ENCODE measurements at places on chromosomes 11 and 22.
A peak's percentile ranks its signal among the peaks of the same experiment; 100 is the strongest.

GRCh38 chr11:43833657-43834073 lies 47.0 kb upstream of the ALKBH3 start:
- DNase-seq = peak; percentile 72

- no peak for DNase-seq
These were observed 45.6 kb upstream of the CHRM4 start for GRCh38 chr11:46437122-46437689.

- no peak for DNase-seq
These were observed 8.4 kb downstream of the HYOU1 start for GRCh38 chr11:119048644-119049043.

GRCh38 chr11:134562941-134563471 lies 151.0 kb upstream of the B3GAT1 start:
- no peak for DNase-seq

DNA sequence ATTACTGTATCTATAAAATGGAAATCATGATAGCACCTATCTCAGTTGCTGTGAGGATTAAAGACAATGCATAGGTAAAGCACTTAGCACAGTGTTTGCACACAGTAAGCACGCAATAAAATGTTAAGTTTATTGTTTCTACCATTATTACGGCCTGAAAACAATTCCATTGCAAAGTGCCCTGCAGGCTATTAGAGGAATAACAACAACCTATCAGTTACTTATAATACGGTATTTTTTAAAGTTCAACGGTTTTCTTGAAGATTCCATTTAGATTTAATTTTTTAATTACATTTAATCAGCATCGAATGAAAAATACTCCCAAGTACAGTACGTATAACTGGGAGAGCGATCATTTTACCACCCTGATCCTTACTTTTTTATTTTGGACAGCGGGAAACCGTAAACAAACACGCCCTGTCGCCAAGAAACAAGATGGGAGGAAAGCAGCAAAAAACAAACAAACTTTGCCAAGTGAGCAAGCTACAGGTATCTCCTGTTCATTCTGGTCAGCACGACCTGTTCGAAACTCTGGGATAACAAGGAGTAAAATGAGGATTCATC lies 893 bp downstream of the SLC36A4 start:
- no peak for DNase-seq

- DNase-seq = no peak
These were observed 14.5 kb downstream of the TMEM25 start for GRCh38 chr11:118545533-118545932.

DNA sequence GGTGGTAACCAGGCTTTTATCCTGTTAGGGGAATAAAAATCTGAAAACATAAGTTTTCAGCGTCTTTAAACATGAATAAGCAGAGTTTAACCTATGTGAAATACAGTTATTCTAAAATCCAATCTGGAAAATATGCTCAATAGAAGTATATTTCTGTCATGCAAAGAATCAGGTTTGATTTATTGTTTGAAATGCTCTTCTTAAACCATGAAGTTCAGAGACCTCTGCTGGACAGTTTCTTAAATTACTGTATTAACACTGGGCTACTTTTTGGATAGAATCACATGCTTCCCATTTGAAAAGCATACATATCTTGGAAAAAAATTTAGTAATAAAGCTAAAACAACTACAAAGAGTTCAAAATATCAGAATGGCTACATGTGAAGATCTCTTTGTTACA lies 25.4 kb downstream of the APIP start:
- peak; percentile 51 for DNase-seq

- DNase-seq = no peak
These were observed 93.8 kb upstream of the LRRC55 start for GRCh38 chr11:57087991-57088390.

GRCh38 chr11:22703591-22703990 lies 37.2 kb downstream of the GAS2 start:
- DNase-seq = no peak

- DNase-seq = no peak
These were observed 22.2 kb upstream of the BIRC3 start for GRCh38 chr11:102295045-102295444.

DNA sequence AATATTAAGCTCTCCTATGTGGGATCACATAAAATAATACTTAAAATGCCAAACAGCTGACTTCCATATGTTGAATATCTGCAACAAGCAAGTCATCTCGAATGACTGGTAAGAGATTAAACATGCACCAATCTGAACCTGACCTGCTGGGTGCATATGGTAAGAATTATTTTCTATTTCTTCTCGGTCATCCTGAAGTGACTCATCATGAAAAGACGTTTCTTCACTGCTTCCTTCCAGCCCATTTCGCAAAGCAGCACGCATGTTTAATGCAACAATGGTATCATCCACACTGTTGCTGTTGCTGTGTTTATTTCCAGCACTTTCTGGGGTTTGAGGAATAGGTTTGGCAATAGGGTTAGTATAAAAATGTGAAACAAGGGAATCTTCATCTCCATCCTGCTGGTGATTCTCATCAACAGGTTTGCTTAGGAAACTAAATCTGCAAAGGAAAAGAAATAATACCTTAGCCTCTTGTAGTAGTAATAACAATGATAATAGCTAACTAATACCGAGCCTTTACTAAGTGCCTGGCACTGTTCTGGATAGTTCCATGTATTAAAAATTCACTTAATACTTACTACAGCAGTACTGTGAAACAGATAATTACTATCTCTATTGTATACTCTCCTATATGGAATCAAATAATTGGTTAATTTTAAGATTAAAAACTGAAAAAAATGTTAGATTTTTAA lies 52.0 kb upstream of the CHRNA10 start:
- DNase-seq = peak; percentile 99

DNA sequence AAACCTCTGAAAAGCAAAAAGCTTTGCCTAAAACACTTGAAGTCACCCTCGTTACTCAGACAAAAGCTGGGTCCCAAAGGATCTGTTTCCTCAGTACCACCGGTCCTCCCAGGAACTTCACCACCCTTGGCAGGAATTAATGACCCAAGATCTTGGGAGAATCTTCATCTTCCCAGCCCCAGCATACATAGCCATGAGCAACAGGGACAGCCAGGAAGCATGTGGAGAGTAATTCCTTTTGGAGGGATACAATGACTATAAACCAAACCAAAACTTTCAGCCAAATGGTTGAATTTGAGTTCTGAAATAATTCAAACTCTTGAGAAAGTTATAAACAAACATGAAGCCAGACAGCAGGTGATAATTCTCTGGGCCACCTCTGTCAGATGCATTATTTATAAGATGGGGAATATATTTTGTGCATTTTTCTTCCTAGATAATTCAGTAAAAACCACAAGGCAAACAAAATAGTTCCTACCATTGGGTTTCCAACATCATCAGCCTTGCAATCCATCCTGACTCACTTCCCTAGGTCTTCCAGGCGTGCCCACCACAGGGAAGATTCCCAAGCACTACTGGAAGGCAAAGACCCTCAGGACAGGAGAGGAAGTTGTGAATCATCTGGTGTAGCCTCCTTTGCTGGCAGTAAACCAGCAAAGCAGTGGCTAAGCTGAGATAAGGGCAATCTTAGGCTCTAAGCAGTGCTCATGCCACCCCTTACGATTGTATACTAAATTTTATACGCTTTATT lies 71.7 kb upstream of the DRD2 start:
- DNase-seq = peak; percentile 68

GRCh38 chr11:11913395-11913794 lies 71.6 kb downstream of the USP47 start:
- no peak for DNase-seq

DNA sequence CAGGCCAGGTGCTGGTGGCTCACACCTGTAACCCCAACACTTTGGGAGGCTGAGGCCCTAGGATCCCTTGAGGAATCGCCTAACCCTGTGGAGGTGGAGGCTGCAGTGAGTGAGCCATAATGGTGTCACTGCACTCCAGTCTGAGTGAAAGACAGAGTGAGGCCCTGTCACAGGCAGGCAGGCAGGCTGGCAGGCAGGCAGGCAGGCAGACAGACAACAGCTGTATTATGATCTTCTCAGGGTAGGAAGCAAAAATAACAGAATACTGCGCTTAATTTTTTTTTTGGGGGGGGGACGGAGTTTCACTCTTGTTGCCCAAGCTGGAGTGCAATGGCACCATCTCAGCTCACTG lies 3901.6 kb upstream of the OR11H1 start:
- no peak for DNase-seq

- no peak for DNase-seq
These were observed 55.8 kb downstream of the CD6 start for GRCh38 chr11:61027141-61027840.

- DNase-seq = no peak
These were observed 21.6 kb upstream of the ADORA2A start for GRCh38 chr22:24405631-24406321.

DNA sequence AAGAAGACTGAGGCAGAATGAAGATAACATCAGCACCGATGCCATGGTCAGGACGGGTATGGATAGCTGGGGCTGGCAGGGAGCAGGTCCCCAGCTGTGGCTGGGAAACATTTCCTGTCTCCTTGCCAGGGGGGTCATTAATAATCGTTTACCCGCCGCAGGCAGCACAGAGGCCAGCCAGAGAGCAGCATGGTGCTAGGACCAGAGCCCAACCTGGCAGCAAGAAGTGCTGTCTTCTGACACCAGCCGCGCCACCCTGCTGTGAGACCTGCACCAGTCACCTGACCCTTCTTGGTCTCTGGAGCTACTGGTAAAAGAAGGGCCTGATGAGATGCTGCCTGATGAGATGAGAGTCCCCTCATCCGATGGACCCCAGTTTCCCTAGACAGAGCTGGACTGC lies 36.3 kb downstream of the PDE2A start:
- DNase-seq = no peak

DNA sequence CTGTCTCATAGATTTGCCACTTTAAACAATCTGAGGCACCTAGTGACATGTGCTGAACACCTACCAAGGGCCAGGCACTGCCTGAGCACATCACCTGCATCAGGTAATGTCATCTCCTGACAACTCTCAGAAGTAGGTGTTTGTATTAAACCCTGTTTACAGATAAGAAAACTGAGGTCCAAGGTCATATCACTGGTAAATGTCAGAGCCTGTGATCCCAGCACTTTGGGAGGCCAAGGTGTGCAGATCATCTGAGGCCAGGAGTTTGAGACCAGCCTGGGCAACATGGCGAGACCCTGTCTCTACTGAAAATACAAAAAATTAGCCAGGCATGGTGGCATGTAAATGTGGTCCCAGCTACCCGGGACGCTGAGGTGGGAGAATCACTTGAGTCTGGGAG lies 39.1 kb upstream of the ACCSL start:
- DNase-seq = no peak

GRCh38 chr22:42365111-42365865 lies 66.9 kb downstream of the NFAM1 start:
- peak; percentile 9 for DNase-seq

- no peak for DNase-seq
These were observed 50.1 kb upstream of the MUC15 start for GRCh38 chr11:26622181-26622580.

- DNase-seq = no peak
These were observed 73.4 kb upstream of the HMGXB4 start for GRCh38 chr22:35183917-35184316.

- no peak for DNase-seq
These were observed 2.2 kb upstream of the DDX10 start for GRCh38 chr11:108662700-108663099.

DNA sequence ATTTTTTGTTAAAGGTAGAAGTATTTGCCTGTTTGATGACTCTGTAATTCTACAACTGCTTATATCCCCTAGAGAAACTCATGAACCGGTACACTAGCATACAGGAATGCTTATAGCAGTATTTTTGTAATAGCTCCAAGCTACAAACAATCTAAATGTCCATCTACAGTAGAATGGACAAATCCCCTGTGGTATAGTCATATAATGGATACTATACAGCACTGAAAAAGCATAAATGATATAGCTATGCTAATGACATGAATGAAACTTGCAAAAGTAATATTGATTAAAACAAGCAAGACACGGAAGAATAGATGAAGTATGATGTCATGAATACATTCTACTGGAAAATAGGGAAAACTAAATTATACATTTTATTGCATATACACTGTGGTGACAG lies 142.9 kb downstream of the CEP164 start:
- DNase-seq = no peak

DNA sequence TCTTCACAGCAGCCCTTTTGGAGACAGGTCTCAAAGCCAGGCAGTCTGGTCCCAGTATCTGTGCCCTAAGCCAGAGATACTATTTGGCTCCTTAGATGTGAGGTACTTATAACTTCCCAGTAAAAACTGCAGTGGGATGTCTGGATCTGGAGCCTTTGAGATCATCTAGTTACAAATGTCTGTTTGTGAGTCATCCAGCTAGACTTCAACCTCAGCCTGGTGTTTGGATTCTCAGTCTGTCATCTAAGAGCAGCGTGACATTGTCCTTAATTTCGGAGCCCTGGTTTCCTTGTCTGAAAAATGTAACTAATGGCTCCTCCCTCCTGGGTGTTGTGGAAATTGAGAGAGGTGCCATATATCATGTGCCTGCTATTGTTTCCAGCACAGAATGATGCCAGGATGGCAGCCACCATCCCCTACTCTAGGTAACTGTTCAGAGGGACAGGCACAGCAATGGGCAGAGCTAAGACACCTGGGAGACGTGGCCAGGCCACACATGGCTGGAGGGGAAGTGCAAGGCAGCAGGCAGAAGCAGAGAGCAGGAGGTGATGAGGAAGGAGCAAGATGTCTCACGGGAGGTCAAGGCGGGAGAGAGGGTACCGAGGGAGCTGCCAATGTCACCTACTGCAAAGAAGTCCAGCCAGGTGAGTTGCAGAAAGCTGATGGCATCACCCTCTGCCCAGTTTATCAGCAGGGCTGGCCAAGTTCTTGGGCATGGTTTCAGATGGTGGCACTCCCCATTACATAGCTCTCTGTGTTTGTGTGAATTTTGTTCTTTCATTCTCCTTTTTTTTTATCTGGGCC lies 20.6 kb upstream of the ST3GAL4 start:
- peak; percentile 86 for DNase-seq

DNA sequence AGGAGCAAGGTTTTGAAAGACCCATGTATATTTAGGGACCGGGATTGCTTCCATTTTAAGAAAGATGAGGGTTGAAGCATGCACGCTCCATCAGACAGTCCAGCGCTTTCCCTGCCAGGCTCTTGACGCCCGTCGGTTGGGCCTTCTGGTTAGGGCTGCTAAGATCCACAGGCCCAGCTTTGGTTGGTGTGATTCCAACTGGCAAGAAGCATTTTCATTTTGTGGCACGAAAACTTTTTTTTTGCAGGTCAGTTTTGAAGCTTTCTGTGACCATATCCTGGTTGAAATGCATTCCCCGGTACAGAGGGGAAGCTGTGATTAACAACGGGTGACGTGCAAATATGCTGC lies 34.3 kb upstream of the MPPED1 start:
- DNase-seq = peak; percentile 41

- no peak for DNase-seq
These were observed 11.2 kb upstream of the MUC6 start for GRCh38 chr11:1047595-1048156.

- no peak for DNase-seq
These were observed 28.8 kb downstream of the TOM1 start for GRCh38 chr22:35328472-35328885.
